ENCODE measurements at places on chromosomes 7 and 10.

DNA sequence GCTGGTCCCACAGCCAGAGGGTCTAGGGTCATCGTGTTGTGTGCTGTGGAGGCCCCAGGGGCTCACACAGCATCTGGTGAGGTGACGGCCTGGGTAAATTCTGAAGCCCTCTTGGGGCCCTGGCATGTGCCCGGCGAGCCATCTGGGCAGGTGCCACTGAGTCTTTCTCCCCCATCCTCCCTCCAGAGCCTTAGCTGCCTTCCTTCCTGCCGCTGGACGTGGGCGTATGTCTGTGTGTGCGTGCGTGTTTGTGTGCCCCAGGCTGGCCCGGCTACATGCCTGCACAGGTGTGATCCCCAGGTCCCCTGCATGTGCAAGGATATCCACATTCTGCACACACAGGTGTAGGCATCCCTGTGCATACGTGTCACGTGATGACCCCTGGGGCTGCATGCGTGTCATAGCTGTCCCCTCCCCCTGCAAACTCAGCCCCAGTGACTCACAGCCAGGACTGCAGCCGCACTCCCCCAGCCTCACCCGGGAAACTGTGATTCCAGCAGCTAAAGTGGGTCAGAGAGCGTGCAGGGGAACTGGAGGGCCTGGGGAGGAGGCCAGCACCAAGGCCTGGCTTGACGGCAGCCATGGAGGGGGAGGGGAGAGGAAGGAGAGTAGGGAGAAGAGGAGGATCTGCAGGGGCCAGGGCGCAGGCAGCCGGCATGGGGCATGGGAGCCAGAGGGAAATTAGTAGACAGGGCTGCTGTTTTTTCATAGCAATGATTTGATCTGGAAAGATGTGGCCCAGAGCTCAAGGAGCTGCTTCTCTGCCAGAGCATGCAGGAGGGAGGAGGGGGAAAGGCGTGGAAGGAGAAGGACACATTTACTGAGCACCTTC lies 46.4 kb downstream of the ELFN1 start:
- DNase-seq, result no peak

GRCh38 chr7:22759721-22760120 lies 32.7 kb downstream of the IL6 start:
- DNase-seq, result no peak

GRCh38 chr10:22752272-22752889 lies 38.0 kb upstream of the PIP4K2A start:
- no peak for DNase-seq

GRCh38 chr10:4780782-4781181 lies 45.2 kb upstream of the AKR1E2 start:
- no peak for DNase-seq

DNA sequence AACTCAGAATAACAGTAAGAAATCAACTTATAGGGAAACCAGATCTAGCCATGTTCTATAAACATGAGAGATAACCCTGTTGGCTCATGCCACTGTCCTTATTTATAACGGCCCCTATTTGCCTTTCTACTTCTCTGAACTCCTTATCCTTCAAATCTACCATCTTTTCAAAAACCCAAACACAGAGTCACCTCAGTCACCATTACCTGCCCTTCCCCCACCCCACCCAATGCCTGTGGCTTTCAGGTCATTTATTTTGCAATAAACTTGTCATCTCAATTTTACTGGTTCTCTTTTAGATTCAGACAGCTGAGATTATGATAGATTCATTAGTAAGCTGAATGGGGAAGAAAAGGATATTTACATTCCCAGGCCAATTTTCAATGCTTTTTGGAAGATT lies 53.6 kb downstream of the KMT2C start:
- DNase-seq, result no peak

- DNase-seq, result no peak
Observed at GRCh38 chr10:124119946-124120345, 26.5 kb upstream of the CHST15 start.

DNA sequence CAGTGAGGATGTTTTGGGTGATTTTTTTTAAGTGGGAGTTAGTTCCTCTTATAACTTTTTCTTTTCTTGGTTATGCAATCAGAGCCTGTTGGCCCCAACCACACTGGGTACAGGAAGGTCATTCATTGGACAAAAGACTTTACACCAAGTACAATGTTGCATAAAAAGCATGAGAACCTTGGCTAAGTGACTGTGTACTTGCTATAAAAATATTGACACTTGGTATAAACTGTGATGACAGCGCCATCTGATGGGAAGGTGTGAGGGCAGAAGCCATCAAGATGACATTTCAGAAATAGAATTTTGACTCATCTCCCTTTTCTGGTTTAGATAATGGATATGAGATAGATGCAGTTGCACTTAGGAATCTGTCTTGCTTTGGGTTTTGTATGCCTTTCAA lies 126.4 kb upstream of the CCDC6 start:
- DNase-seq, result peak; percentile 11

DNA sequence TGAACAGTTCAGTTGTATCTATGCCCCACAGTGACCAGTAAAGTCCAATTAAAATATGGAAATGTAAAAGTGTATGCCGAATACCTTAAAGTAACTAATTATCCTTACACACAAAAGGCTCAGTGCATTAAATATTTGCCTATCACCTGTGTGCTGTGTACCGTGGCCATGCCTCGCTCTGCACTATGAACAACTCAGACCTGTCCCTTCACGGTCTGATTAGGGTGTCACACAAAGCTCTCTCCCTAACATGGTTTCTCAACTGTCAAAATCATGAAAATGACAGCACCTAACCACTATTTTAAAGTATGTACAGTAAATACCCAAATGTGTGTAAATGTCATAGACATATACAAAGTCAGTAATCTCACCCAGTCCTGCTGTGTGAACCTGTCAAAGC lies 43.1 kb downstream of the STK17A start:
- DNase-seq, result no peak

GRCh38 chr10:55311848-55312635 lies 511.0 kb upstream of the PCDH15 start:
- no peak for DNase-seq

- DNase-seq, result no peak
Observed at GRCh38 chr10:96618653-96619052, 31.8 kb upstream of the TM9SF3 start.

DNA sequence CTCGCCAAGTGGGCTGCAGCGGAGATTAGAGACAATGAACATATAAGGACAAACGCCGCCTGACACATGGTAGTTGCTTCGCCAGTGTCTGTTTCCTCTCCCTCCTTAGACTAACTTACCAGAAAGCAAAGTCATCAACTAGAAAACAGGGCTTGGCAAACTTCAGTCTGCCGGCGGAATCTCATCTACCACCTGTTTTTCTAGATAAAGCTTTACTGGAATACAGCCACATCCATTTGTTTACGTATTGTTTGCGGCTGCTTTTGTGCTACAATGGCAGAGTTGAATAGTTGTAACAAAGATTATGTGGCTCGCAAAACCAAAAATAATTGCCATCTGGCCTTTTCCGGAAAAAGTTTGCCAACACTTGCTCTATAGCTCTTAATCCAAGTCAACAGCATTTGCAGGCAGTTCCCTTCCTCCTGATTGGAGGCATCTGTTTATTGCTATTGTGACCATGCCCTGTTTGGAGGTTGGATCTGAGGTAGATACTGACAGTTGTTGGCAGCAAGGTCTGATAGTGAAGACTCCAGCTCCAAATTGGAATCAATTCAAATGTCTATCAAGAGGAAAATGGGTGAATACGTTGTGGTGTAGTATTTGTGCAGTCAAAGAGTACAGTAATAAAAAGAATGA lies 260.6 kb downstream of the POU6F2 start:
- DNase-seq, result no peak

DNA sequence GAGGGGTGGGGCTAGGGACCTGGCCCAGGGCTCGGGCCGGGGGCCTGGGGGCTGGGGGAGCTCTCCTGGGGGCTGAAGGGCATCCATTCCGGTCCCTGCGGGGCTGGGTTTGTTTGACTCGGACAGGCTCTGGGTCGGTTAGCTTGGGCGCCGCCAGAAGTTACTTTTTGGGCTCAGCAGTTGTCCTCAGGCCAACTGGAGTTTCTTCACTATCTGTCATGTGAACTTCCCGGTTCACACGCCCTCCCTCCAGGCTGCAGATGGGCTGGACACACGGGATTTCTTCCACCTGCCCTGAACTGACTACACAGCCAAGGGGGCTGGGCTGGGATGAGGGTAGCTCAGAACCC lies 3.8 kb downstream of the SLC4A2 start:
- no peak for DNase-seq

- DNase-seq, result no peak
Observed at GRCh38 chr10:124221356-124222317, 128.2 kb upstream of the CHST15 start.

DNA sequence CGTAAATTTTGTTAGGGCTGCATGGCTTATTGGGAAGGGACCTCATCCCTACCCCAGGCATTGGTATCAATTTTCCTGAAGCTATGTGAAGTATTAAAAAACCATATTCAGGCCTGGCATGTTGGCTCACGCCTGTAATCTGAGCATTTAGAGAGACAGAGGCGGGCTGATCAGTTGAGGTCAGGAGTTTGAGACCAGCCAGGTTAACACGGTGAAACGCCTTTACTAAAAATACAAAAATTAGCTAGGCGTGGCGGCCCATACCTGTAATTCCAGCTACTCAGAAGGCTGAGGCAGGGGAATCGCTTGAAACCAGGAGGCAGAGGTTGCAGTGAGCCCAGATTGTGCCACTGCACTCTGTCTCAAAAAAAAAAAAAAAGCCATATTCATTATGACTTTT lies 7.1 kb downstream of the TASOR2 start:
- no peak for DNase-seq

DNA sequence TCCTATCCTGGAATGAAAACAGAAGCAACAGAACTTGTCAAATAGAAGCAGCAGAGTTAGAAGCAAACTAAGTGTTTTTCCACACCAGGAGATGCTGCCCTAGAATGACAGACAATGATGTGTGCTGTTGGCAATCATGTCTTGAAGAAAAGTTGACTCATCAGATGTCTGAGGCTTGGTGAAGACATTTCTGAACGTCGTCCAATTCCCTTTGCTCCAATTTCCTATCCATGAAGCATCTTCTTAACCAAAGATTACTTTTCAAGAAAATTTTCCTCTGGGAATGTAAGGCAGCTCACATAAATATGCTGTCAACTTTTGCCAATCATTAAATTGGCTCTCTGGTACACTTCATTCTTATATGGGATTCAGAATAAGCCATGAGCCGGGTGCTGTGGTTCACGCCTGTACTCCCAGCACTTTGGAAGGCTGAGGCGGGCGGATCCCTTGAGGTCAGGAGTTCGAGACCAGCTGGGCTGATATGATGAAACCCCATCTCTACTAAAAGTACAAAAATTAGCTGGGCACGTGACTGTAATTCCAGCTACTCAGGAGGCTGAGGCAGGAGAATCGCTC lies 34.6 kb downstream of the MALSU1 start:
- no peak for DNase-seq

DNA sequence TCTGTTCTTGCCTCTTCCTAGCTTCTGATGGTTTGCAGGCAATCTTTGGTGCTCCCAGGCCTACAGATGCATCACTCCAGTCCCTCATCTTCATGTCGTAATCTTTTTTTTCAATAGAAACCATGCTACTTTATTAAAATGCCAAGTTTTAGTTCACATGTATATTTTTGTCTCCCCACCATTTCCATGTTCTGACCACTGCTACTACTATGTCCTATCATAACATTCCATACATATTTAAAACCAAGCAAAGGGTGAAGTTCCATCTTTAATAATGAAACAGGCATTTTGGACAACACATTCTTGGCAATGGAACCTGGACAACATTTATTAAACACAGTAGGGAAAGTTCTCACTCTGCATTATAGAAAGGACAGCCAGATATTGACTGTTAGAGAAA lies 58.8 kb downstream of the ZNF518A start:
- no peak for DNase-seq
